ENCODE measurements at places on chromosomes 16 and 17.

DNA sequence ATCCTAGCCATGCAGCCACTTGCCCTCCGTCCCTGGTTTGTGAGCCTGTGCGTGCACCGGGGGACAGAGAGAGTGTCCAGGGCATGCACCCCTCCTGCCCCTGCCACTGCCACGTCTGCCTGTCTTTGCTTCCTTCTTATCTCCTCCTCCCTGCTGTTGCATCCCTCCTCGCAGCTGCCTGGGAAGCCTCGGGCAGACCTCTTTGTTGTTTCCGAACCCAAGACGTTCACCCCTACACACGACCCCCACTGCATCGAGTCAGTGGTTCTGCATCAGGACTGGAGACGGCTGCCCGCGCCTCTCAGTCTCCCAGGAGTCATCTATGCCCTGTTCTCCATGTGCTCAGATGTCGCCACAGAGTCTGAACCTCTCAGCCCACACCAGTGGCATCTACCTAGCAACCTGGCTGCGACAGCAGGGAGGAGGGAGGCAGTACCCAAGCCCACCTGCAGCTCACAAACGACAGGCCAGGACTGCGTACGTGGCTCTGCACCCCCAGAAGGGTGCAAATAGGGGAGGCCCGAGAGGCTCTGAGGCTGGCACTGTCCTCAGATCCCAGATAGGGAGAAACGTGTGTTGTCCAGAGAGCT lies 5.2 kb downstream of the TIMP2 start:
- DNase-seq = no peak

- no peak for DNase-seq
These were observed 251.6 kb downstream of the C16orf95 start for GRCh38 chr16:87065446-87066132.

DNA sequence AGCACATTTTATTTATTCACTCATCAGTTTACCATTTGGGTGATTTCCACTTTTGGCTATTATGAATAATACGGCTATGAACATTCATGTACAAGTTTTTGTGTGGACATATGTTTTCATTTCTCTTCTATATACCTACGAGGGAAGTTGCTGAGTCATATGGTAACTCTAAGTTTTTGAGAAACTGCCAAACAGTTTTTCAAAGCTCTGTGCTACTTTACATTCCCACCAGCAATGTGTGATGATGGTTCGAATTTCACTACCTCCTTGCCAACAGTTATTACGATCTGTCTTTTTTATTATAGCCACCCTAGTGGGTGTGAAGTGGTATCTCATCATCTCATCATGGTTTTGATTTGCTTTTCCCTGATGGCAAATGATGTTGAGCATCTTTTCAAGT lies 63.7 kb upstream of the MRTFB start:
- no peak for DNase-seq

DNA sequence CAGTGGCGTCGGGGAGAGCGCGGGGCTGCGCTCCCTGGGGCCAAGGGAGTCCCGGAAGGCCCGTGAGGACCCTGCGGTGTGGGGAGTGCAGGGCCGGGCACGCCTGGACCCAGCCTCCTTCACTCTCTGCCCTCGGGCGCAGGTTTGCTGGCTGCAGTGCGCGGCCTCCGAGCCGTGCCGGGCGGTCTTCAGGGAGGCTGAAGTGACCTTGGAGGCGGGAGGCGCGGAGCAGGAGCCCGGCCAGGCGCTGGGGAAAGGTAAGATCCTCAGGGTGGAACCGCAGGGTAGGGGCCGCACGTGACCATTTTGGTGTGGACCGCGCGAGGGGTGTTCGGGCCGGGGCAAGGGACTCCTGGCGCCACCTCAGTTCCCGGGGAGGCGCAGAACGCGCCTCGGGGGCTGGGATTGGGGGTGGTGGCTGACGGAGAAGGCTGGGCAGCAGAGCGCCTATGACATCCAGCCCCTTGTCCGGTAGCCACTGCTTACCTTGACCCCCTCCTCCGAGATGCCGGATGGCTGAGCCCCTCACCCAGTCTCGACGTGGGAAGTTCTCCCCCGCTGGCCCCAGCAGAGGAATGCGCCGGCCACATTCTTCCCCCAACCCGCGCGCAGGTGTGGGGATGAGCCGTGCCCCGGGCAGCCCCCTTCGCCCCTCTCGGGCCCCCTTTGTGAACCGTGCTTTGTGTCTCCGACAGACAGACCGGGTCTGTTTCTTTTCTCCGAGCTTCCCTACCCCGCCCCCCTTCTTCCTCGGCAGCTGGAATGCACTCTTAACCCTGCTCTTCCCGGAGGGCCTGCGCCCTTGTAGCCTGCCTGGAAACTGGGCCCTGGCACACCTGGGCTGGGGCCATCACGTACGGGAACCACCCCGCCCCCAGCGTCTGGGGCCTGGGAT lies 631 bp downstream of the CDH3 start:
- DNase-seq = no peak

GRCh38 chr17:60439501-60439900 lies 17.2 kb downstream of the CHCT1 start:
- no peak for DNase-seq

- DNase-seq = no peak
These were observed 221.6 kb upstream of the SDK2 start for GRCh38 chr17:73865831-73866230.

DNA sequence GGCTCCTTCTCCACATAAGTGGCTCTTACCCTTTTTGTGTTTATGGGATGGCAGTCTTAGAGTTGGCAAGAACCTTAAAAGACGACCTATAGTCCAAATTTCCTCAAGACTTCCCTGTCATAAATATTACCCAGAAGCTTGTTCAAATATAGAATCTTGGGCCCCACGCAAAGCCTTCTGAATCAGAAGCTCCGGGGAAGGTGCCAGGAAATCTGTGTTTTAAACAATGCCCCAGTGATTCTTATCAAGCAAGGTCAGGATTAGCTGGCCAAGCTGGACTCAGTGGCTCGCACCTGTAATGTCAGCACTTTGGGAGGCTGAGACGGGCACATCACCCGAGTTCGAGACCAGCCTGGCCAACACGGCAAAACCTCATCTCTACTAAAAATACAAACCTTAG lies 85.7 kb downstream of the TIMM22 start:
- DNase-seq = no peak

- DNase-seq = peak; percentile 75
These were observed 133.8 kb upstream of the PLCG2 start for GRCh38 chr16:81645266-81645694.

- DNase-seq = no peak
These were observed 145.9 kb downstream of the HS3ST3B1 start for GRCh38 chr17:14446825-14447224.

- no peak for DNase-seq
These were observed 98.8 kb upstream of the METRNL start for GRCh38 chr17:82980632-82981031.

DNA sequence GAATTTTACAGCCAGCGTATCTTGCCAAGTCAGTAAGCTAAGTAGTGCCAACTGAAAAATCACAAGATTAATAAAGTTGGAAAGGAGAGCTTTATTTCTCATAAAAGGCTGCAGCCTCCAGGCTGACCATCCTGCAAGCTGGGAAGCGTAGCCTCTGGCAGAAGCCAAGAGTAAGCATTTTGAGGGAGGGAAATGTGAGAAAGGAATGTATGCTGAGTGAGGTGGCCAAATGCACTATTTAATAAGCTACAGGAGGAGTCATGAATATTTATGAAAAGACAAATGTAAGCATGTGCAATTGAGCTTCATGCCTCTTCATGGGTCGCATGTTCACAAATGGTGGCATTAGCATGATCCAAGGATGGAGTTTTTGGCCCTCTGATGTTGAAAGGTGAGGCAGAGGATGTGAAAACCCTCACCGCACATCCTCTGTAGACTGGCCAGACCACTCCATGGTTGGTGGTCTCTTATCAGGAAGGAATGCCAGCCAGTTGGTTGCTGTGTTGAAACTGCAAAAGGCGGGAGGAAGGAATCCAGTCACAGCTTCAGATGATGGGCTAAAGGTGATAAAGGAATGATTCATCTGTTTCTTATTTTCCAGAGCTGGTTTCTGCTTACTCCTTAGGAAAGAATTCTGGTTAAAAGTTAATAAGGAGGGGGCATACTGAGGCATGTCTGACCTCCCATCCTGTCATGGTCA lies 9.2 kb downstream of the KRT33B start:
- no peak for DNase-seq

- DNase-seq = no peak
These were observed 31.7 kb downstream of the CNGB1 start for GRCh38 chr16:57938936-57939871.

DNA sequence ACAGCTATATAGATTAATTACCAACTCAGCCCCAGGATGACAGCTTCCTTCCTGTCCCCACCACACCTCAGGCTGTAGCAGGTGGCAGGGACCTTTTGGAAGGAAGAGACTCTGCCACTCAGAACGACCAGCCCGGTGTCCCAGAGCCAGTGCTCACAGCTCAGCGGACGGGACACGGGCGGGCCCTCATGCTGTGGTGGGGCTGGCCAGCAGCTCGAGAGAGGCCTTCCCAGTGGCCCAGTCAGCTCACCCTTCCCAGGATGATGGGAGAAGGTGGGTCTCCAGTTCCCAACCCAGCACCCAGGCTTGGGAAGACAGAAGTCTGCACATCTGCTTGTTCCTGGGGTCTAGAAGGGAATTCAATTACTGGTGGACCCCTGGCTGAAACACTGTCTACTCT lies 10.5 kb downstream of the NUDT16L1 start:
- no peak for DNase-seq

GRCh38 chr16:72841506-72841905 lies 206.4 kb downstream of the ZFHX3 start:
- no peak for DNase-seq

GRCh38 chr17:33674685-33675084 lies 381.6 kb upstream of the ASIC2 start:
- DNase-seq = peak; percentile 38

DNA sequence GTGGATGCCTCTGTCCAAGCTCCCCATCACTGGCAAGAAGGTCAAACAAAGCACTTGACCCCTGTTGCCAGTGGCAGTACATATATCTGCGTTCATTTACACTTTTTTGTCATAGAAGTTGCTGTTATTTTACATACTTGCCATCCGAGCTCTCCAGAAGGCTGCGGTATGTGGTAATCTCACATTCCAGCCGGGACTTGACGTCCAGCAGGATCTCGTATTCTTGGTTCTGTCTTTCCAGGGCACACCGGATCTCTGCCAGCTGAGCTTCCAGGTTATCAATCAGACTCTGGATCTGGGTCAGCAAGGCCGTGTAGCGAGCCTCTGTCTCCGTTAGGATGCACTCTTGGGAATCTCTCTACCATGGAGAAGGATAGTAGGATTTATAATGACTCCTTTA lies 6.6 kb downstream of the KRT39 start:
- DNase-seq = no peak

DNA sequence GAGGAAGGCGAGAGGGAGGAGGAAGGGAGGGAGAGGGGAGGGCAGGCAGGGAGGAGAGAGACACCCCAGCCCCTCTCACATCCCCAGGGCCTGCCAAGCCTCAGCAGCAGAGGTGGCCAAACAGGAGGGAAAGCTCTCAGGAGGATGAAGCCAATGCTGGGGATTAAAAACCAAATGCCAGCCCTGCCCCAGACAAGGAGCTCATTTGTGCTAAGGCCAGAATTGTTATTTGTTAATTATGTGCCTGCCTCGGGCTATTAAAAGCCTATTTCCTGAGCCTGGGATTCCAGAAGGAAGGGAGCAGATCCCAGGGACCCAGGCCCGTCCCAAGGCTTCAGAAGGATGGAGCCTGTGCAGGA lies 27.9 kb upstream of the GINS2 start:
- DNase-seq = no peak

GRCh38 chr16:24282141-24282540 lies 26.0 kb downstream of the CACNG3 start:
- no peak for DNase-seq

GRCh38 chr17:14454746-14455145 lies 153.9 kb downstream of the HS3ST3B1 start:
- no peak for DNase-seq

GRCh38 chr17:68033636-68034451 lies 1.7 kb upstream of the KPNA2 start:
- no peak for DNase-seq

GRCh38 chr16:46649588-46650253 lies 28.5 kb upstream of the SHCBP1 start:
- no peak for DNase-seq

DNA sequence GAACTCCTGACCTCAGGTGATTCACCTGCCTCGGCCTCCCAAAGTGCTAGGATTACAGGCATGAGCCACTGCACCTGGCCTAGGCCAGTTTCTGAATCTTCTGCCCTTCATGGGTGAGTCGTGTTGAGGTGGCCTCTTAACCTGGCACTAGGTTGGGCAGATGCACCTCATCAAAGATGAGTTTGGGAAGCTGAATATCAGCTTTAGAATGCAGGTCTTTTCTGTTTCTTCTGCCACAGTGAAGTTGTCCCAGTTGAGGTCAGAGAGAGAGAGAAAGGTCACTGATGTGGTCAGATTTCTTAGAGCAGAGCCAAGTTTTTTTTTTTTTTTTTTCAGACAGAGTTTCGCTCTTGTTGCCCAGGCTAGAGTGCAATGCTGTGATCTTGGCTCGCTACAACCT lies 111.3 kb upstream of the WSCD1 start:
- no peak for DNase-seq

GRCh38 chr17:80969030-80969673 lies 22.5 kb upstream of the CHMP6 start:
- DNase-seq = no peak

DNA sequence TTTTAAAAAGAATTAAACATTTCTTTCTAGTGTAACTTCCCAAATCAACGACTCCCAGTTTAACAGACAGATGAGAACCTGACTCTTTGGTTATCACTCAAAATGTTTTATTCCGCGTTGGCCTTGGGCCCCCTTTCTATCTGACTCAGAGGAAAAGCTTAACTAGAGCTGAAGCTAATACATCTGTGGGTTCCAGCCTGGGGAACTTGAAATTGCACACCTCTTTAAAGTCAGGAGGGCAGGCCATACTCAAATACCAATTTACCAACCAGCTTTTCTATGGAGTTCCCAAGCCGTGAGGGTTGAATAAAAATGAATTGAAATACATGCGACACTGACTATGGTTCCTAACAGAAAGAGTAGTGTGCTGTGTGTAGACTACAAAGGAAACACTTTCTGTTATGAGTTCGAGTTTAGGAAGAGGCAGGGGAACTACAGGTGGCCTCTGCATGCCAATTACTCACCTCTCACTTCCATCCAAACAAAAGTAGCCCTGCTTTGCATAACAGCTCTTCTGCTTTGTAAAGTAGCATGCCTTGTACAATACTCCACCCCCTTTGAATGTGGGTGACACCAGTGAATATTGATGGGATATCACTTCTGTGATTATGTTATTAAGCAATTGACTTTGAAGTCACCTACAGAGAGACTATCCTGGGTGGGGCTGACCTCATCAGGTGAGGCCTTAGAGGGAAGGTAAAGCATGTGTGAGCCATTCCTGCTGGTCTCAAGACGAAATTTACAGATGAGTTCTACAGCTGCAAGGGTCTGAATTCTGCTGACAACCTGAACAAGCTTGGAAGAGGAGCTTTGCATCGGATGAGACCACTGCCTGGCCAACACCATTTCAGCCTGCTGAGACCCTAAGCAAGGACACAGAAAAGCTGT lies 92.1 kb downstream of the WDR59 start:
- DNase-seq = no peak

DNA sequence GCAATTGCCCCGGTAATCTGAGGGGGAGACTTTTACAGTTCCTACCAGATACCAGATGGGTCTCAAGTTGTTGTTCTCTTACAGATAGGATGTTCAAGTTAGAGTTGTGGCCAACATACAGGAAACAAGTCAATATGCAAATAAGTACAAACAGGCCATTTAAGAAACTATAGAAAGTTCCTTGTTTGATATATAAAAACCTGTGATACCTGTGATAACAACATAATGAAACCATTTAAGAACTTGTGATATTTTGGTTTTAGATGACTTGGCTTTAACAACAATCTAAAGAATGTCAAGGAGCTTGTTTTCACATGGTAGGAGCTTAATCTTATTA lies 16.8 kb downstream of the CDR2 start:
- no peak for DNase-seq

GRCh38 chr16:71364133-71364681 lies 5.7 kb downstream of the CALB2 start:
- DNase-seq = no peak

Data from nucleus accumbens (tissue), 56 donors.